ENCODE measurements at places on chromosomes 2 and 18. TPM values are rescaled to one million over a fixed set of nuclear protein-coding genes. Genes with fewer than 3 reads are reported as not detected.

The KCNJ3 gene
- total RNA-seq, result not detected

The C2orf69 gene
- total RNA-seq, result 16.4 TPM

The IL36B gene
- not detected for total RNA-seq

The PSTPIP2 gene
- total RNA-seq, result 11.5 TPM

The VAMP8 gene
- 2.8 TPM for total RNA-seq

The GPN1 gene
- 32.1 TPM for total RNA-seq

The ATP8B1 gene
- 83.7 TPM for total RNA-seq

The FBXO15 gene
- total RNA-seq, result 1.2 TPM

The TFCP2L1 gene
- total RNA-seq, result not detected

The IL1B gene
- 0.15 TPM for total RNA-seq

The LAMA3 gene
- 7.4 TPM for total RNA-seq

The KIDINS220 gene
- total RNA-seq, result 88.2 TPM

The PIEZO2 gene
- total RNA-seq, result 3.0 TPM

The STARD6 gene
- not detected for total RNA-seq

The TMEM37 gene
- total RNA-seq, result 0.44 TPM

The LCLAT1 gene
- 25.9 TPM for total RNA-seq

The KRTCAP3 gene
- not detected for total RNA-seq

Measured in smooth muscle cell of trachea (primary cell).